NCI-H2107 (cell line): ENCODE measurements at places on chromosomes 2 and 18.

DNA sequence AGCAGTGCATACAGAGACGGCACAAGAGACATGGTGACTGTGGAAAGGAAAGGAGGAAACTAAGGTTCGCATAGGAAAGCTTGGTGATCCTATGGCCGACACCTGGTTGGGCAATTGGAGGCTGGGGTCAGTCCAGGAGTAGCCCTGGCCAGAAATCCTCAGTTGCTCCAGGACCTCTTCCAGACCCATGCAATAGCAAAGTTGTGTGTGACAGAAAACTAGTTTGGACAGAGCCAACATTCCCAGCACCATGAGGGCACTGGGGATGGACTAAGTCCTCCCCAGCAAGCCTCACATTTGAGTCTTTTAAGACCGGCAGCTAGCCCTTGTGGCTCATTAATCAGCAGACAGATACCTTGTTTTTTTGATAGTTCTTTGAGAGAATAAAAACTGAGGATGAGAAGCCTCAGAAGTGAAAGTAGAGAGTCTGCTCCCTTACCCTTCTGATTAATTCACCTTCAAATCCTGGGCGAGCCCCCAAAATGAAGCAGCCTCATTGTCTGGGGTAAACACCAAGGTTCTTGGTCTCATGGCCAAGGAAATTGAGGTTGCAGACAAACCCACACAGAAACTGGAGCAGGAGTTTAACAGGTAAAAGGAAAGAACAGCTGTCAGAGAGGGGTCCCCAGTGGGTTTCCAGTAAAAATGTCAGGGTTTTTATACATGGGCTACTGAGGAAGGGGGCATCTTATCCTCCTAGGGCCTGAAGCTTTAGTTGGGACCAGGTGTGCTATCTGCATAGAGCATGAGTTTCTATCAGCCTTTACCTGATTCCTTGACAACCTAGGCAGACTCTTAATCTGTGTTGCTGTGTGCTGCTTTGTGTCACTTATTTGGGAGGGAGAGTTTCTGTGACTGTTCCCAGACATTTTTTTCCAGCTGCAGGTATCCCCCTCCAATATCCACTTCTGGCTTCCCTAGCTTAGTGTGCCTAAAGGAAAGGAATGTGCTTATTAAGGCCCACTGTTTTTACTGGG lies 39.1 kb downstream of the STK17B start:
- DNase-seq = no peak

- no peak for DNase-seq
Observed at GRCh38 chr2:42435628-42436027, 58.2 kb downstream of the KCNG3 start.

DNA sequence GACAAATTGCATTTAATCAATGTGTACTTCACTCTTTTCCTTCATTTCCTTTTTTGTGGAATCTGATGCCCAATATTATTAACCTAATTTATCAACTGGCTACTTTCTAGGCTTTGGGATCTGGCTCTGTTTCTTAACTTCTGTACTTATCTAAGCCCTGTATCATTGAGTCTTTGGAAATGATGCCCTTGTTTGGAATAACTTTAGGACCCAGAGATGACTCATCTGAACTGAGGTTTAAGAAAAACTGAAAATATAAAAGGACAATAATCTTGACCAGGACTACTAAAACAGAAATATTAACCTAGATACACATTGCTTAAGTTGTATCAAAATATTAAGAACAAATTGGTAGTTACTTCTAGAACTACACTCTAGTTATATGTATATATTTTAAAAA lies 600.8 kb downstream of the CPS1 start:
- DNase-seq = no peak

- no peak for DNase-seq
Observed at GRCh38 chr2:105344704-105345345, 7.5 kb downstream of the C2orf49 start.

DNA sequence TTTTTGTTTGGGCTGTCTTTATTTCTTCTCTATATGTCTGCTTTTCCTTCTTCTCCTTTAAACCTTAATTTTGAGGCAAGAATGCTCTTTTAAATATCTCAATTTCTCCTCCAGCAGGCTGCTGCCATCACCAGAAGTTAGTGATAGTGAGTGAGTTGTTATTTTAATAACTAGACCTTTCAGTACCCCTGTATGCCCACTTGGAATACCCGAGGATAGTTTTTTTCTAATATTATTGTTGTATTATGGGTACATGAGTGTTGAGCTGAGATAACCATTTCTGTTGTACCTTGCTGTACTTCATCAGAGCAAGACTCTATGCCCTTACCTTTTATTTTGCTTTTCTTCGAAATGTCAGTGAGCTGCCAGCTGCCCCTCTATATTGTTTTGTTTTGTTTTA lies 50.1 kb downstream of the PPM1B start:
- DNase-seq = no peak
